Peyer's patch (tissue), 4 donors: ENCODE measurements at places on chromosomes 11 and 22. TPM values are rescaled to one million over a fixed set of nuclear protein-coding genes. Genes with fewer than 3 reads are reported as not detected.
A peak's percentile ranks its signal among the peaks of the same experiment; 100 is the strongest.

The LDHA gene
- total RNA-seq = 516 TPM

- DNase-seq = peak; percentile 14
These were observed 64.5 kb downstream of the BRD1 start for GRCh38 chr22:49763138-49763537.

GRCh38 chr22:42284643-42285181, 14.3 kb upstream of the TCF20 start:
- DNase-seq = peak; percentile 44

DNA sequence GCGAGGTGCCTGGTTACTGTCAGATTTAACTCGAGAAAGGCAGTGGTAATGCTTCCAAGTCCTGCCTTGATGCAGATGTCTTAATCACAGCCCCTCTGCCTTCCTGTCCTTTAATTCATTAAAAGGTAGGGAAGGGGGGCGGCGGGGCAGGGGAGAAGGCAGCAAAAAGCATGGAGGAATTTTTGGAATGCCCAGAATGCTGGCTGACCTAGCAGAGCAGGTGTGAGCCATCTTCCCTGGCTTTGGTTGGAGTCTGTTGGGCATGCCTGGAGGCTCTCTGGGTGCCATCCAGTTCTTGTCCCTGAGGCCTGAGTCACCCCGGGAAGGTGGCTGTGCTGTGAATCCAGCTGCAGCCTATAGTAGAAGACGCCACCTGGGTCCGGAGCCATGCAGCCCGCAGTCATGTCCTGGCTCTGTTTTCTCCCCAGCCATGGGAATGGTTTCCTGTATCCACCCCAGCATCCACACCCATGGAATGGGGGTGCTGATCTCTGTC, 15.6 kb downstream of the KIAA1671 start:
- no peak for DNase-seq

GRCh38 chr22:20508815-20509271, 1.4 kb downstream of the MED15 start:
- DNase-seq = no peak

The IFITM10 gene
- total RNA-seq = 5.0 TPM

The NR1H3 gene
- 129 TPM for total RNA-seq
